Activated T-helper 2 cell treated with anti-CD3 and anti-CD28 coated beads, Interferon-gamma antibody, Interleukin-2, Interleukin-4, amounts not matched to agents 10 μg/mL and 5 μg/mL and 100 μg/mL, durations not matched to agents 14 hours and 24 hours and 36 hours (primary cell): ENCODE measurements at places on chromosomes 6 and 20.

DNA sequence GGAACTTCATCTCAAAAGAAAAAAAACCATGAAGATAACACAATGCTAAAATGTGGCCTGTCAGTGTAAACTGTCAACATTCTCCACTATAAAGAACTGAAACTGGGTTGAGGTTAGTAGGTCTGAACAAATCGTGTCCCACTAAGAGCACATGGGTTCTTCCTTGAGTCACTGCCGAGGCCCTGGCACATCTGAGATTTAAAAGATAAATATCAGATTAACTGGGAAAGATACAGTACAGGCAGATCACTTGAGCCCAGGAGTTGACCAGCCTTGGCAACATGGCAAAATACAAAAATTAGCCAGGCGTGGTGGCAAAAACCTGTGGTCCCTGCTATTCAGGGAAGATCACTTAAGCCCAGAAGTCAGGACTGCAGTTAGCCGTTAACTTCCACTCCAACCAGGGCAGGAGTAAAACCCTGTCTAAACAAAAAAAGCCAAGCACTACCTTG lies 5.6 kb downstream of the EEF1A1 start:
- DNase-seq: no peak

GRCh38 chr20:44253528-44253927 lies 6.4 kb downstream of the GDAP1L1 start:
- DNase-seq: no peak

GRCh38 chr6:73823046-73823735 lies 127.2 kb downstream of the CD109 start:
- DNase-seq: no peak

DNA sequence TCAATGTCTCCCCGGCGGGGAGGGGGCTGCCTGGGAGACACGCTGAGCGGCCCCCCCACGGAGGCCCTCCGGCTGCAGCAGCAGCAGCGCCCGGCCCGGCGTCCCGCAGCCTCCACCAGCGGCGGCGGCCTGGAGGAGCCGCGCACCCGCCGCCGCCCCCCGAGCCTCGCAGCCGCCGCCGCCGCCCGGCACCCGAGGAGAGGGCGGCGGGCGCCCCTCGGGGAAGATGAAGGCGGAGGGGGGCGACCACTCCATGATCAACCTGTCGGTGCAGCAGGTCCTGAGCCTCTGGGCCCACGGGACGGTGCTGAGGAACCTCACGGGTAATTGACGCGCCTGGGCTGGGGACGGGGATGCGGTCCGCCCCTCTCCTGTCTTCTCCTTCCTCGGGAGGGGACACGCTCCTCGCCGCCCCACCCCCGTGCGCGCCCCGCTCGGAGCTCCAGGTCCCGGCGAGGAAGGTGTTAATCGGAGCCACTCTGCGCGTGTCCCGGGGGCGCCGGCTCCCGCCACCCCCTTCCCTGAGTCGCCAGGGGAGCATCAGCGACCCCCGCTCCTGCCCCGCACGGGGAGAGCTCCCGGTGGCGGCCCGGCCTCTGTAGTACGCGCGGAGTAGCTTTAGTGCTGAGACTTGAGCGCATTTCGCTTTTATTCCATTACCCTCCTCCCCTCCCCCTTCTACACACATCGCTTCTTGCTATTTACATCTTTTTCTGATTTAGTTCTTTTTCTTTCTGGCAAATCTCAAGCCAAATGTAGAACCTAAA lies 686 bp downstream of the TMEM170B start:
- no peak for DNase-seq

DNA sequence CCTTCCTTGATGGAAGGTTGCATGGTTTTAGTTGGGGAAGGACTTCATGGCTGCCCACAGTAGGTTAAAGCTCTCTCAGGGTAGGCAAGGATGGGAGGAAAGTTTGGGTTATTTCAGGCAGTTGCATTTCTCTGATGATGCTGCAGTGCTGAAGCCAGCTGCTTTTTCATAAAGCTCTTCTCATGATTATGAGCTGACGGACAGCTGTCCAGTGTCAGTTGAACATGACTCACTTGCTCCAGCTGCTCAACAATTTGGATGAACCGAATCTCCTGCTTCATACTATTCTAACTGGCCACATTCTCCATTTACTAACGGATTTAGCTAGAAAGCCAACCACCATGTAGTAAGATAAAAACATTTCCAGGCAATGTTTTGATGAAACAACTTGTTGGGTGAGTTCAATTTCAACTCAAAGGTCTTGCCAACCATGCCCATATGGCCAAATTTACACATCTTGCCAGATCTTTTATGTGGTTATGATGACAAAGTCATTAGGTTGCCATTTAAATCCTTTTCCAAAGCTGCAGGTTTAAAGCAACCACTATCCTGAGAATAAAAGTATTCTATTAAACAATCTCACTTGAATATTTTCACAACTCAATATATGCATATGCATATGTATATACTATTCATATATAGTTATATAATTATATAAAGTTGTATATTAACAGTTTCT lies 125.9 kb downstream of the HS3ST5 start:
- DNase-seq: no peak

DNA sequence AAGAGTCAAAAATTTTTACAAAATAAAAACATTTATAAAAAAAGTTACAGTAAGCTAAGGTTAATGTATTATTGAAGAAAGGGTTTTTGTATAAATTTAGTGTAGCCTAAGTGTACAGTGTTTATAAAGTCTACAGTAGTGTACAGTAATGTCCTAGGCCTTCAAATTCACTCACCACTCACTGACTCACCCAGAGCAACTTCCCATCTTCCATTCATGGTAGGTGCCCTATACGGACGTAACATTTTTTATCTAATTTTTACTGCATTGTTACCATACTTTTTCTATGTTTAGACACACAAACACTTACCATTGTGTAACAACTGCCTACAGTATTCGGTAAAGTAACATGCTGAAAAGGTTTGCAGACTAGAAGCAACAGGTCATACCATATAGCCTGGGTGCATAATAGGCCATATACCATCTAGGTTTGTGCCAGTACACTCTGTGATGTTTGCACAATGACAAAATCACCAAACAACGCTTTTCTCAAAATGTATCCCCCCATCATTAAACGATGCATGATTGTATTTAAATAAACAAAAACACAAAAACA lies 6.0 kb downstream of the MTFR2 start:
- no peak for DNase-seq

- no peak for DNase-seq
Measured at GRCh38 chr6:151689499-151690201, 117.8 kb upstream of the ESR1 start.

DNA sequence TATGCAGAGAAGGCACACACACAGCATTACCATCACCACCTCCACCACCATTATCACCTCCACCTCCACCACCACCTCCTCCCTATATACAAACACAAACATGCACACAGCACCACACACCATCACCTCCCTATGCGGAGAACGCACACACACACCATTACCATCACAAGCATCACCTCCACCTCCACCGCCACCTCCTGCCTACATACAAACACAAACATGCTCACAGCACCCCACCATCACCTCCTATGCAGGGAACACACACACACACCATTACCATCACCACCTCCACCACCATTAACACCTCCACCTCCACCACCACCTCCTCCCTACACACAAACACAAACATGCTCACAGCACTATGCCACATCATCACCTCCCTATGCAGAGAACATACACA lies 236.5 kb upstream of the AFDN start:
- no peak for DNase-seq

DNA sequence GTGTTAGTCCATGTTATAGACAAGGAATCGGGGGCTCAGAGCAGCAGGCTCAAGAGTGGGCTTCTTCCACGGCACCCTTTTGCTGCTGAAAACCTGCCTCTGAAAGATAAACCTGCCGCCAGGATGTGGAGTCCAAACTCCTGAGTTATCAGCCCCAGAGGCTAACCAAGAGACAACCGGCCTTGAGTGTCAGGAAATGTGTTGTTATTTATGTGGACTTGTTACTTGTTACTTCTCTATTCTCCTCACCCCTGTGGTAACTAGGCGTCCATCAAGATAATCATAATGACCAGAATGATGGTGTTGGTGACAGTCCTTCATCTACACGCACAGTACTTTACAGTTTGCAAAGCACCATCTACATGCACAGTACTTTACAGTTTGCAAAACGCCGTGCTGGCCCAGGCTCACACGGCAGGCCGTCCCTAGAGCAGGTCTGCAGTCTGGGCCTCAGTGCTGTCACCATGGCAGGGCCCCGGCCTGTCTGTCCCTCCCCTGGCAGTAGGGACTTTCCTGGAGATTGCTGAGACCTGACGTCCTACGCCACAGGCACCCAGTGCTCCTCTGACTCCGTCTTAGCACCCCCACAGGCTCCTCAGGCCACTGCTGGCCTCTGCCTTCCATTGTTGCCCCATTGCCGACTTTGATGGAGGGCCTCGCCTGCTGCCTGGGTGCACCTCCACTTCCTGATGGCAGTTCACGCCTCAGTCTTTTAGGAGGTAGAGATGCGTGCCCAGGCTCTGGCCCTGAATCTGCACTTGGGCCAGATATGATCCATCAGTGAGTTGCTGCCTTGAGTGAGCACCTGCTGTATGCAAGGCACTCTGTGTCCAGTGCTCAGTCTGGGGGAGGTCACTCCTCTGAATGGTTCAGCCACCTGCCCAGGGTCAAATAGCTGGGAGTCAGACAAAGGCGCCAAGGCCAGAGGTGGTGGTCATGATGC lies 9.1 kb upstream of the BPIFB4 start:
- no peak for DNase-seq

DNA sequence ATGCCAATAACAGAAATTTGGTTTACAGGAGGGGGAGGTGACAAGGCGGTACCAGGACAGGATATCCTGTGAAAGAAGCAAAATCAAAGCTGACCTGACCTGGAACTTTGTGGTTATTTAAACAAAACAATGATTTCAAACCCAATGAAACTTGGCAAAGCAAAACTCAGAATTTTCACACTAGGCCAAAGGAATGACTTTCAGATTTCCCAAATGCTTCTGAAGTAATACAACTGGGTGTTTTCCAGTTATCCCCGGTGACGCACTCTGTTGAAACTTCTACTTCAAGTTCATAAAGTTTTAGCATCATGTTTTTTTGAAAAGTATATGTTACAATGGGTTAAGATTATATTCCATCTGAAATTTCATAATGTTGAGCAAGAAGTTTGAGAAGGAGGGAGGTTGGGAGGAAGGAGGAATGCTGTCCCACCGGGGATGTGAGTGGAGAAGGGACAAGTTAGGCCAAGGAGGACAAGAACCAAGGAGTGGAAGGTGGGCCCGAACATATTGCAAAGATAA lies 78.1 kb upstream of the TRAF3IP2 start:
- no peak for DNase-seq

DNA sequence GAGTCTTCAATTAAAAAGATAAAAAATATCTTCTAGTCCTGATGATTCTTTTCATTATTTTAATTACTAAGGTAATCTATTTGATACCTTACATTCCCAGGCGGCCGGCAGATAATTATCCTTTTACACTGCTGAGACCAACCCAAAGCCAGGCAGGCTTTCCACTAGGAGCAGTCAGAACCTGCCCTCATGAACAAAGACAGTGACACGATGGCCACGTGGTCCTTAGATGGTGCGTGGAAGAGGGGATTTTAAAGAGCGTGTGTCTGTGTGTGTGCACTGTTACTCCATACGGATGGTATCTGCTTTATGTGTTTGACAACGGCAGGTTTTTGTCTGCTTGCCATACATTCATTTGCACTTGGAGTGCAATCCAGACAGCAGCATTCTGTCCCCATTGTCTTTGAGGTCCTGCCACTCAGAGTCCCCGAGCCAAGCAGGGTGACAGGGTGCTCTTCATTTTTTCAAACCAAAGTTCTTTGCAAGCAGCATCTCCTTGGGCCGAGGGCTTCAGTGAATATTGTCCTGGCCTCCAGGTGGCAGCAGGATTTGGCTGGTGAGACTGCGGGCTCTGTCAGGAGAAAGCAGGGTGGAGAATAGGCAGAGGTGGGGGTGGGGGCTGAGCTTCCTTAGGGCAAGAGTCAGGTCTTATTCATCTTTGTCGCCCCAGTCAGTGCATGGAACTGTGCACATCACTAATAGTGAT lies 260.5 kb downstream of the NRN1 start:
- DNase-seq: no peak
